Activated T-helper 17 cell treated with anti-CD3 and anti-CD28 coated beads, Interleukin-2, amount 50 U/mL, for 72 hours (primary cell): ENCODE measurements at places on chromosomes 16 and 17. TPM values are rescaled to one million over a fixed set of nuclear protein-coding genes. Genes with fewer than 3 reads are reported as not detected.

DNA sequence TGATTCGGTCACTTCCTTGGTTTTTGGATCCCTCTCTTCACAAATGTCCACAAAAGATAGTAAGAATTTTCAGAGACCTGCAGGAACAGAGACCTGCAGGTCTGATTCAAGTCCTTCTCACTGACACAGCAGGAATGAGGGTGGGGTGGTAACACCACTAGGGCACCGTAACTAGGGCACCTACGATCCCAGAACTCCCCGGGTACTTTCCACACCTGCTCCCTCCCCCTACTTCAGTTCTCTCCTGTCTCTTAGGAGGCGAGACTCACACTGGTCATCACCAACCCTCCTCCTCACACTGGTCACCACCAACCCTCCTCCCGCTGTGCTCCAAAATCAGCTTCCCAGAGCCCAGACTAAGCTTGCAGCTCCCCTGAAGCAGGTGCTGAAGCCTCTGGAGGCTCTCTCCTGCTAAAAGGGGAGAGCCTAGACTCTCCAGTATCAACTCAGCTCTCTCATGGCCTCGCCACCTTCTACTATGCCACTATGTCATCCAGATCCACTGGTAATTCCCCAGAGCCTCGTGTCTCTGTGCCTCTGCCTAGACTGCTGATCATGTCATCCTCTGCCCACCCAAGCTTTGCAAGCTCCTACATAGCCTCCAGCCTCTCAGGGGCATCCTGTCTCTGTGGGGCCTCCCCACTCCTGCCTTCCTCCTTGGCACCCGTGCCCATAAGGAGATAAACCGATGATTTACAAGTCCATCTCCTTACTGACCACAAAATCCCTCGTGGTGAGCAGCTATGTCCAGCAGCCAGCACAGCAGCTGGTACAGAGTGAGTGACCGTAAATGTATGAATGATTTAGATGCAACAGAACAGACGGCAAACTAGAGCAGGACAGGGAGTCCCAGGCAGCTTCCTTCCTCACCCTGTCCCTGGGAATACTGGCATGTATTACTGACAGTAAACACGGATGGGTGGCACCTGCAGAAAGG, 63.4 kb upstream of the GSG1L start:
- ATAC-seq = peak; percentile 94

GRCh38 chr17:49198211-49198610, 12.2 kb downstream of the GNGT2 start:
- ATAC-seq = no peak

Gene MAPT
- 4.9 TPM for total RNA-seq

Gene ST6GALNAC1
- total RNA-seq = 2.5 TPM
